ENCODE measurements at places on chromosomes 7 and 10.

DNA sequence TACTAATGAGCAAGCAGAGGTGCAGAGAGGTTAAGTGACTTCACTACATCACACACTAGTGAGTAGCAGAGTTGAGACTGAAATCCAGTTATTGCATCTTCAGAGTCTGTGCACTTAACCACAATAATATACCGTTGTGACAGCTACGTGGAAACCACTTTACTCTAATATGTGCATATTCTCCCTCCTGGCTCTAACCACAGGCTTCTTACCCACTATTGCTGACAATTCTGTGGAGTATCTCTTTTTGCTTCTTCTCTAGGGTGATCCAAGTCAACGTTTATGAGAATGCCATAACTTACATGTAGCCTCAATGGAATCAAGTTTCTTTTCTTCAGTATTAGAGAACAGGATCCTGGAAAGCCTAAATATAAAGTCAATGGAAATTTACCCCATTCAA is 64.2 kb upstream of the MEOX2 start:
- no peak for DNase-seq

DNA sequence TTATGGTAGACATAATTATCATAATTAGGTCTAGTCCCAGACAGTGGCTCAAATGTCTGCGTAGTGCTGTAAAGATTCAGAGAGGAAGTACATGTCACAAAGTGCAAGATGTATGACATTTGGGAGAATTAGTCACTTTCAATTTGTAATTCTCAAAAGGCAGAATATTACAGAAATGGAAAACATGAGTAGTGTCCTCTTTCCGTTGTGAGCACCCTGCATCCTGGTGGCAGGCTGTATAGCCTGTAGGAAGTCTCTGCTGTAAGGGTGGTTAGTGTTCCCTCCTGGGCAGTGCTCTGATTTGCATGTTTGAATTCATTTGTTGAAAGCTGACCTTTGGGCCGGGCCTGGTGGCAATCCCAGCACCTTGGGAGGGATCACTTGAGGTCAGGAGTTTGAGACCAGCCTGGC is 17.0 kb downstream of the CDK14 start:
- peak; percentile 21 for DNase-seq

DNA sequence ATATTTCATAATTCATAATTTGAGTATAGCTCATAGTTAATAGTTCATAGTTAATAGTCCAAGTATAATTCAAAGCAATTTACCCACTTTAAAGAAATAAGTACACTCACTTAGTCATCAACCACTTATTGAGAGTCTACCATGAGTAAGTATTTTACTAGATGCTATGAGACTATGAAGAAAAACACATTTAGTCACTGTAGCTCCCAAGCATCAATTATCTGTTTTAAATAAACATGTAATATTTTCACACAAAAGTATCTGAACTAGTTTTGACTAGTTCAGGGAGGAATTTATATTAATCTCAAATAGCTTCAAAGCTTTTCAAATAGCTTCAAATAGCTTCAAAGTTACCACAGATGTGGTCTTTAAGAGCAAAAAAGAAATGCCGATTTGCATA is 119.2 kb downstream of the ANK3 start:
- peak; percentile 75 for DNase-seq

DNA sequence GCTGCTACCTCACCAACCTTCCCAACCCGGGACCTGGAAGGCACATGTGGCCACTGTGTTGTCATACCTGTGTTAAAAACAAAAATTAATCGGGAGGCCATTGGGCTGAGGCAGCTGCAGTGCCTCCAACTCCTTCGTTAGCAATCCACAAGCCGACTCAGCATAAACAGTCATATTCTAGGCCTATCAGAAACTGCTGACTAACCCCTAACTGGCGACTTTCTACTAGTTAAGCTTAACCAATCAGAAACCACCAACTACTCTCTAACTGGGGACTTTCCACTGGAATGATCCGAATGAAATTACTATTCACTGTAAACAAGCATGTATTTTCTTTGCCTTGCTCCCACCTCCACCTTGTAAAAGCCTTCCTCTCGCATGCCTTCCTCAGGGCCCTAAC is 14.1 kb upstream of the TMEM72 start:
- no peak for DNase-seq

DNA sequence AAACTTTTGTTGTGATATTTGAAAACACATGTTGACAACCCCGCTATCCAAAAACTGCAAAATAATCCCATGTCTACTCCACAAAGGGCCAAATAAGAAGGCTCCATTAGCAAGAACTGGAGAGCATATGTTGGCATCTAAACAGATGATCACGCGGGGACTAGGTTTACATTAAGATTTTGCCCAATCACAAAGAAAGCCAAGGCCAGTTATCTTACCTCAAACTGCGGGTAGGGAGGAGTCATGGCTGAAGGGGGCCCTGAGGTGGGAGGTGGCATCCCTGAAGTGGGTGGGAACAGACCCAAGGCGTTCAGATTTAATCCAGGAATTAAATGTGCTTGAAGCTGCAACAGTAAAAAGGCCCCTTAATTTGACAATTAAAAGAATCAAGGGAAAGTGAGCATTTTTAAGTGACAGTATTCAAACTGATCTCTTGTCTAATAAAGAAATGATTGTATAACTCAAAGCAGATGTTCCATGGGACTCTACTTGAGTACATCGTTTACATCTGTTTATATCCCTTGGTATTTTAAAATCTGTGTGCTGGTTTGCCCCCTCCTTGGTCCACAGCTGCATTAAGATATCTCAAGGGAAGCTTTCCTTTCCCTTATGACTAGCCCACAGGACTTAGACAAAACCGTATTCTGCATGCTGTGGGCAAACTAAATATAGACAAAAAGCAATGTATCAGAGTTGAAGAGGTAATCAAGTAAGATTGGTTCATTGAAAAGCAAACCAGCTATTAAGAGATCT is 42.9 kb downstream of the MALSU1 start:
- DNase-seq = no peak

- peak; percentile 70 for DNase-seq
Observed at GRCh38 chr7:69429911-69430383, 168.3 kb upstream of the AUTS2 start.

DNA sequence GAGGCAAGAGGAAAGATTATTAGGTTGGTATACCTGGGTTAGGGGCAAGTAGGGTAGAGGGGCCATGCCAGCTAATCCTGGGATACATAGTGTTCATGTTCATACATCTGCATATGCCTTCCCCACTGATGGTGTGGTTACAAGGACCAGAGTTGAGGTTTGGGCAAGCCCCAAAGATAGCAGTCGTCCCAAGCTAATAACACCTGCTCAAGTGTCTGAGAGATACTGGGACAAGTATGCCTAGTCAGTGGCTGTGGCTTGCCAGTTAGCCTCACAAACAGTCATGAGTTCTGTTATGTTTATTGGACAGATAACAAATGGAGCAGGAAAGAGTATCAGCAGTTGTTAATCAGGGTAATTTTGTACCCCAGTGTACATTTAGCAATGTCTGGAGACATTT is 139.6 kb downstream of the ADAM22 start:
- no peak for DNase-seq

GRCh38 chr10:60962946-60963345 is 19.0 kb upstream of the RHOBTB1 start:
- peak; percentile 56 for DNase-seq

GRCh38 chr7:101669307-101669706 is 40.2 kb upstream of the MYL10 start:
- DNase-seq = no peak

GRCh38 chr10:3834947-3835346 is 49.9 kb upstream of the KLF6 start:
- no peak for DNase-seq

DNA sequence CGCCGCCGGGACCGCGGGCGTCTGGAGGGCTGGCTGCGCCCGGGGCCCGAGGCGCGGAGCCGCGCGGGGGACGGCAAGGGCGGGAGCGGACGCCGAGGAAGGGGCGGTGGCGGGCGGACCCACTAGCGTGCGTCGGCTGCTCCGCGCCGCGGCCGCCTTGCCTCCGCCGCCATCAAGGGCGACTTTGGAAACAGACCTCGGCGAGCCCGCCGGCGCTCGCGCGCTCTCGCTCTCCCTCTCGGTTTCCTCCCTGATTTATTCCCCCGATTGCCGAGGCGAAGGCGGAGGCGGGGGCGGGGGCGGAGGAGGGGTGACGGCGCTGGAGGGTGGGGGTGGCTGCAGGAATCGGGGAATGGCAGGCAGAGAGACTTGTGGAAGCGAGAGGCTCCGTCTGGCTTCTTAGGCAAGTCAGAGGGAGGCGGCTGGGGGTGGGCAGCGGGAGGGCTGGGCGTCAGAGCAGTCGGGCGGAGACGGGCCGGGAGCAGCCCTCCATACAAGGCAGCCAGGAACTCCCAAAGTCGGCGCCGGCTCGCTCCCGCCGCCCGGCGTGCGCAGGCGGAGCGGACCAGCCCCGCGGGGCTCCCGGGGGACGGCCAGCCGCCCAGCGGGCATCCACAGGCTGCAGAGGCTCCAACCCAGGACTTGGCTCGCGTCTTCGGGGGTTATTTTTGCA is at the start of gene CACNA2D1:
TSS of gene CACNA2D1 (minus strand) at position 231 of the 673 bp plus-strand sequence.
- DNase-seq = peak; percentile 92

GRCh38 chr7:149409895-149410294 is 51.0 kb downstream of the ZNF777 start:
- DNase-seq = no peak

GRCh38 chr10:112535531-112535951 is 88.5 kb downstream of the VTI1A start:
- no peak for DNase-seq

GRCh38 chr7:99848420-99849216 is 20.8 kb downstream of the CYP3A43 start:
- no peak for DNase-seq

- DNase-seq = peak; percentile 22
Observed at GRCh38 chr10:132193907-132194552, 7.3 kb downstream of the DPYSL4 start.

DNA sequence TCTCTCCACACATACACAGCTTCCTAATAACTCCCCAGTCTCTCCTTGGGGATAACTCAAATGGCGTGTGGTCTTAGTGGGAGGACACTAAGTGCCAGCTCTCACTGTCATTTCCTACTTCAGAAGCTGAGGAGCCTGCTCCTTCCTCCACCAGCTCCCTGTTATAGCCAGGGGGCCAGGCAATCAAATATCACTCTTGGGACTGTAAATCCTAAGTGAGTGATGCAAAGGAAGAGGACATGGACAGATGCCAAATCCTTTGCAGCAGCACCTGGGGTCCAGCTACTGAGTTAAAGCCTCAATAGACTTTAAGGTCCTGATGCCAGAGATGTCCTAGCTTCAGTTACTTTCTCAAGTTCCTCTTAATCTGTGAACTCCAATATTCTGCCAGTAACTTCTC is 34.1 kb downstream of the SEM1 start:
- DNase-seq = no peak

DNA sequence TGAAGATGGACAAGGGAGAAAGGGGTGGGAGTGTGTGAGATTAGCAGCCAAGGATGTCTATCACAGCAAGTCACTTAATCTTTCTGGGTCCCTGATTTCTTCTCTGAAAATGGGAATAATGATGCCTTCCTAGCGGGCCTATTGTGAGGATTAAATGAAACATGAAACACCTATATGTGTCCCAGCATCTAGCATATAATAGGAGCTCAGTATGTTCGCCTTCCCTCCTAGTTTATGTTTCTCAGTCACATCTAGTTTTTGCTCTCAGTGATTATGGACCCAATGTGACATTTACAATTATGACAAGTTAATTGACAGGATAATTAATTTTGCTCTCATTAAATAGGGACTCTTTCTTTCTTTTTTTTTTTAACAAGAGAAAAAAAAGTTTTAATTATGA is 252.9 kb downstream of the SNX13 start:
- DNase-seq = no peak

DNA sequence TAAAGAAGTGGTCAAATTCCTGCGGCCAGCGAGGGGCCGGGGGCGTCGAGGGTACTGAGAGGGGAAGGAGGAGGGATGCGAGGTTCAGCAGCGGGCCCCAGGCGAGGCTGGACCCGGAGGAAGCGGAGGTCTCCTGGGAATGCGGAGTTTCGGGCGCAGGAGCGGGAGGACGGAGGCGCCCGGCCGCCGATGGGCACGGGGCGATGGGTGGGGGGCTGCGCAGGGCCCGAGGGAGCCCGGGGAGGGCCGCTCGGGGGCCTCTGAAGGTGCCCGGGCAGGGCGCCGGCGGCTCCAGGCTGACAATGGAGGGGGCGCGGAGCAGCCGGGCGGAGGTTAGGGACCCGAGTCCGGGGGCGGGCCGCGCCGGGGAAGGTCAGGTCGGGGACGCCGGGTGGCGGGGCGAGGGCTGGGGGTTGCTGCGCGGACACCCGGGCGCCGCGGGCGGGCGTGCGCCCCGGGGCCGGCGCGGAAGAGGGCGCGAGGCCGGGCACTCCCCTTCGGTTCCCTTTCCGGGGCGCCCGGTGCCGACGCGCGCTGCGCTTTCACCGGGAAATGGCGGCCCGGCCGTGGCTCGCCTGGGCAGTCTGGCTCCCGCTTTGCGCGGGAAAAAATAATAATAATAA is 683 bp downstream of the MACROH2A2 start:
- peak; percentile 27 for DNase-seq

DNA sequence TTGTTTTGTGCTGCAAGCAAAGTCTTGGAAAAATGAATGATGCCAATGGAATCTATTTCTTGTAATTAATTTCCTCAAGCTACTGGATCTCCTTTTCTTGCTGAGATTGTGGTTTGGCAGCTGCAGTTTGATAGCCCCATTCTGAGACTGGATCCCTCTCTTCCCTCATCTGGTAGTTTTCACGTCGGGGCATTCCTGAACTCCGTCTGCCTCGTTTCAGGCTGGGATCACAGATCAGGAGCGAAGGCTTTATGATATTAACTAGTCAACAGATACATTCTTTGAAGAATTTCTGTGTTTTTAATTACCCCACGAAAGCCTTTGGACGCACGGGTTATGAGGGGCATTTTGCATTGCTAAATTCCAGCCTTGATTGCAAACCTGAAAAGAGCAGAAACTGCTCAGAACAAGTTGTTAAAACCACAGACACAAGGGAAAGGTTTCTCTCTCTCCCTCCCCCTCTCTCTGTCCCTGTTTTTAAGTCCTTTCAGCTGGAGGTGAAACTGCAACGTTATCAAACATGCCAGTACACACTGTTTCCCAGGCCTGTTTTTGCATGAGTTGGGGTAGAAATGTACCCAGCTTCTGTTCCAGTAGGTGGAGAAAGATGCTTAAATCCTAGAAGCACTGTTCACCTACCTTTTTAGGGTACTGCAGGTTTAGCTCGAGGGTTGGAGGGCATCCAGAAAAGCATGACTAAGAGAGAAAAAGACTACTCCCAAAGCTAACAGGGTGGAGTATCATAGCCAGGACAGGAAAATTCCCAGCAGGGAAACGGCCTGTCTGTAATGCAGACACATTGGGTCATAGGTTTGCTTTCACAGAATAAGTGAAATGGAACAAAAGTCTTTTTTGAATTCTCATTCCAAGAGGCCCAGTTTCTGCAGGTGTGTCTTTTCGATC is 124.3 kb downstream of the CUX1 start:
- DNase-seq = peak; percentile 79

All from fibroblast of skin of back (primary cell).